ENCODE measurements at places on chromosomes 12 and 14.

GRCh38 chr12:68610370-68611093 is at the start of gene RAP1B:
RAP1B (plus strand) TSS chr12:68610899; CDS start chr12:68648725, 37,826 bp downstream.
- peak; percentile 83 for DNase-seq

- DNase-seq = peak; percentile 50
Observed at GRCh38 chr12:96136161-96136560, 58.0 kb upstream of the ELK3 start.

DNA sequence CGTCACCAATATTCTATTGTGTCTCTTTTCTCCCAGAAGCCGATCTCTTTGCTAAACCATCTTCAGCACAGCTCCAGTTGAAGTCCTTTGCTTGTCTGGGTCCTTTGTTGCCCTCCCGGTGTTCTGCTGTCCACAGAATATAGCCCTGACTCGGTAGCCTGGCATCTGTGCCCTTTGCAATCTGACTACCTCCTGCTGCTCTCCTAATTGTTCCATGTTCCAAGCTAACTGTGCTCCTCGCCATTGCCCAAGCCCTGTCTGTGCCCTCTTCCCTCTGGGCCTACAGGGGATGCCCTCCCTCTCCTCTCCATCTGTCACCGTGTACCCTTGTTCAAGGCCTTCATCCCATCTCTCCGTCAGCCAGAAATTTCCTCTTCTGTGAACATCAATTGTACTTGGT is 306.3 kb downstream of the APAF1 start:
- DNase-seq = no peak

GRCh38 chr14:21712036-21712435 is 38.4 kb upstream of the OR4E1 start:
- DNase-seq = no peak

DNA sequence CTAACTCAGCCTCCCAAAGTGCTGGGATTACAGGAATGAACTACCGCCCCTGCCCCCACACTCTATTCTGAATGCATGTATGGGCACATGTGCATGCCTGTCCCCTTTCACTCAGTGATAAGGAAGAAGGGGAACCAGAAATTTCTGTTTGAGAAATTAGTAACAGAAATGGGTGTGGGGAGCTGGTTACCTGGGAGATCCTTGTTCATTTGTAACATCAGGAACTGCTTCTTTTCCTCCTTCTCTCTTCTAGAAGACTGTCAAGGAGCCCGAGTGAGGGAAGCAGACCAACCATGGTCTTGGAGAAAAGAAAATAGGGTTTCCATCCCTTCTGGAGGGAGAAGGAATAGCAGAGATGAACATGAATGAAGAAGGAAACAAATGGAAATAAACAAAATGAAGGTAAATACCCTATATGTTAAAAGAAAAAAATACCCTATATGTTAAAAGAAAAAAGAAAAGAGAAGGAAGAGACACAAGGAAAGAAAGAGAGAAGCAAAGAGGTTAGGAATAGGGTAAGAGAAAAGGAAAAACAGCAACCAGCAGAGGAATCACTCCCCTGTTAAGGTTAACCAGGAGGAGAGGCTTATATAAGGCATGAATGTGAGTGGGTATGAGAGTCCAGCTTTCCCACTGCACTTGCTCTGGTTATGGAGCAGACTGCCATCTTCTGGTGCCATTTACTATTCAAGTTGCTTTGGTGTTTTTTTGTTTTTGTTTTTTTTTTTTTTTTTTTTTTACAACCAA is 3.3 kb downstream of the PPP1R3E start:
- DNase-seq = peak; percentile 19

GRCh38 chr12:63792338-63792737 is 12.6 kb downstream of the RXYLT1 start:
- DNase-seq = no peak

GRCh38 chr12:43316520-43316919 is 235.5 kb downstream of the ADAMTS20 start:
- no peak for DNase-seq

DNA sequence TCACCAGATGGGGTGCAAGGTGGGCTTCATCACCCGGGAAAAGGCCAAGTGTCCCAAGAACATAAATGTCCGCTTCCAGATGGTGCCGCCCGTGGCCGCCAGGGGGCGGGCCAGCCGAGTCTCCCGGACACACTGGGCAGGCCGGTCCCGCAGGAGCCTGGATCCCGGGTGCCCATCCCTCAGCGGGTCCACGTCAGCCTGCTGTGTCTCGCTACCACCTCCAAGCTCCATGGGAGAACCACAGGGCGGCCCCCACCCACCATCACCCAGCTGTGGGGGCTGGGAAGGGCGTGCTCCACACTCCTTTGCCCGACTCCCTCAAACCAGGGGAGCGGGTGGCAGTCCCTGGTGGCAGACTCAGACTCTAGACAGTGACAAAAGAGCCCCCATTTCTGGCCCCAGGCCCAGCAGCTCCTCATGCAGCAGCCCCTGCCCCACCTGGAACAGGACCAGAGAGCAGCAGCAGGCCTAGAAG is 22.0 kb upstream of the NUDT14 start:
- peak; percentile 87 for DNase-seq

DNA sequence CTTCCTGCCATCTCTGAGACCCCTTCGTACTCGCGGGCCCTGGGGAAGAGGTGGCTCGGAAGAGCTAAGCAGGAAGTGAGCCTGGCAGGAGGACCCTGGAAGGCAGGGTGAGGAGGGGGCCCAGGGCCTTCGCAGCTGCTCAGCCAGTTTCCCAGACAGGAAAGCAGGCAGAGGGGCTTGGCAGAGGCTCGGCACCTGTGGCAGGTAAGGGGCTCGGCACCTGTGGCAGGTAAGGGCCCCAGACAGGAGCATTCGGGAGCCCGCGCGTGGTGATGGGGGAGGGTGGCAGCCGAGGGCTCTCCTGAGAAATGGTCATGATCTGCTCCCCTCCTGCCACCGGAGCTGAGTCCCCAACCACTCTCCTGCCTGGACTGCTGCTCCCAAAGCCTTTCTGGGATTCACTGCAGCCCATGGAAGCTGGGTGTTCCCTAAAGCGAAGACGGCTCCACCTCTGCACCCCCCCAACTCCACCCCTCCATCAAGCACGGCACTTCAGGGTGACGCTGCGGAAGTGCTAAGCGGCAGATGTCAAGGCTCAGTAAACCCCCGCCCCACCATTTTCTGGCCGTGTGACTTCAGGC is 63.2 kb downstream of the PRIMA1 start:
- DNase-seq = no peak

- DNase-seq = no peak
Observed at GRCh38 chr14:69701291-69701690, 65.7 kb upstream of the SRSF5 start.

DNA sequence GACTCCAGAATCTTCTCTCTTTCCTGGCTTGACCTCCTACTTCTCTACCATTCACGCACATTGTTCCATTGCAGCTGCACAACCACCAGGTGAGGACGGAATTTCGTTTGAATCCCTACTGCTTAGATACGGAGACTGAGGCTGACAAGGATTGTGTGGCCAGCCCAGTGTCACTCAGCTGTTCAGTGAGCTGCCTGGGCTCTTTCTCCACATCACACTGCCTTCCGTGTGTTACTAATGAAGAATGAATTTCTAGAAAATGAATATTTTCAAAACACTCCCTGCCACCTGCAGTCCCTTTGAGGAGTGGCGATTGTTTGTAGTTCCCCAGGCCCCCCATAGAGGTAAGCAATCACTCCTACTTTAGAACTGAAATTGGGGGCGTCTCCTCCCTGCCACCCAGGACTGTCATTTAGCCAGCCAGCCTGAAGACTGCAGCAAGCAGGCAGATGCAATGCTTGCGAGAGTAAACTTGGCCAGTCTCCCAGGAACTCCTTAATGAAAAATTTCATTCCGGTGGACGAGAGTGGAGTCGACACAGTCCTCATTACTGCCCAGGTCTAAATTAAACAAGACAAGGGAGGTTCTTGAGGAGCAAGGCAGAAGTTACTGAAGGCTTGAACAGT is 239.7 kb downstream of the SLC41A2 start:
- no peak for DNase-seq

- DNase-seq = no peak
Observed at GRCh38 chr12:89648211-89648930, 60.3 kb downstream of the ATP2B1 start.

DNA sequence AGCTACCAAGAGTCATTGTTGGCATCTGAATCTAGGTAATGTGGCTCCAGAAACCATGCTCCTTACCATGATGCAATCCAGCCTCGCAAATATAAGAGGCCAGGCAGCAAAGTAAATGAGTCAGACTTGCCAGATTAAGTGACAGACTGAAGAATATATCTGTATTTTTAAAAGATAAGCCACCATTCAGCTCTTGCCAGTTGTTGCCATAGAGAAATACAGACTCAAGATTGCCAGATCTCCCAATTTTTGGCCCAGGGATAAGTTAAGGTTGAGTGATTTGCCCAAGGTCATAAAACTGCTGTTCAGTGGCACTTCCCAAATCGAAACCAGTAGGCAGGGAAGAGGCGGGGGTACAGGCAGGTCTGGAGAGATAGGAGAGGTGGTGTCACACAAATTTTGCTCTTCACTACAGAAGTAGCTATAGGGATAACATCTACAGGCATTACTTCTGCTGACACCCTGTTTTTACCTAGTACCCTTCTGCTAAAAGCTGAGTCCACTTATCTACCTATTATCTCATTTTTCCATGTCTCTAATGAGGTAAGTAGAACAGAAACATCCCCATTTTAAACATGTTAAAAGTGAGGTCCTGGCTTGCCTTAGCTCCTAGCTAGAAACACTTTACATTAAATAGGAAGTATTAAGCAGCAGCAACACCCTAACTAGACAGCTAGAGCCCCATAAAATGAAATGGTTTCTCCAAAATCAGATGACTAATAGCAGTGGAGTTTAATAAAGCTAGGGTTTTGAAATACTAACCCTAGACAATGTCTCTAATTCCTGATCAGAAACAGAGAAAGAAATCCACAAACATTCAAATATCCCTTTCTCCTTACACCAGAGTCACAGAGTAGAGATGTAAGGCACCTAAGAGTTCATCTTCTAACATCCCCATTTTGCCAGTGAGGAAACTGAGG is 19.5 kb downstream of the DCAF5 start:
- DNase-seq = peak; percentile 51

GRCh38 chr12:53380794-53381730 is 1.1 kb downstream of the SP1 start:
- DNase-seq = no peak

DNA sequence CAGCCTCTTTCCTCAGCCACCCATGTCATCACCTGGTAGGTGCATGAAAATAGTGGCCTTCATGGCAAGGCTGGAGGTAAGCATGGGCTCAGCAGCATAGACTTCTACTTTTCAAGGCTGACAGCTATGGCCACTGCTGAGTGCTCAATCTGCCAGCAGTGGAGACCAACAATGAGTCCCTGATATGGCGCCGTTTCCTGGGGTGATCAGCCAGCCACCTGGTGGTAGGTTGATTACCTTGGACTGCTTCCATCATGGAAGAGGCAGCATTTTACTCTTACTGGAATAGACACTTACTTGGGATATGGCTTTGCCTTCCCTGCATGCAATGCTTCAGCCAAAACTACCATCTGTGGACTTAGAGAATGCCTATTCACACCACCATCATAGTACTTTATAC is 39.5 kb upstream of the USP44 start:
- no peak for DNase-seq

DNA sequence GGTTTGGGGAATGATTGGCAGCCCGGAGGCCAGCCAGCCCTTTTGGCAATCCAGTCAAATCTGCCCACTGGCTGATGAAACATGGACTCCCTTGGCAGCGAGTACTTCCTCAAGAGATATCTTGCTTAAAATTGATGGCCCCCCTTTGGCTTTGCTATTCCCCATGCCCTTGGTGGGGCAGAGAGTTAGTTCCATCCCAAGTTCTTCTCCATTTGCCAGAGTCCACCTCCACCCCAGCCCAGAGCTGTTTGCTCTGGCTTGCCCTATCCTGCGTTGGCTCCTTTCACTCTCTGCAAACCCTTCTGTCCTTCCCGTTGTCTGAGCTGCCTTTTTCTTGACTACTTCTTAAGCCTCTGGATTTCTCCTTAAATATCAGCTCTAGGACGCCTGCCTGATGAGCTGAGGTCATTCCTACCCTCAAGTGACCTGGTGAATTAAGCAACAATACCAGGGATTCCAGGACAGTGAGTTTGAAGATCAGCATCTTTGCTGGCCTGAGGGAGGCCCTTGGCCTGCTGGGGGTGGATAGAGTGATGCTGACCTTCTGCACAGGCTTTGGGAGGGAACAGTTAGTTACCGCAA is 212.0 kb downstream of the CACNA1C start:
- peak; percentile 90 for DNase-seq

GRCh38 chr12:80170915-80171314 is 71.6 kb downstream of the OTOGL start:
- no peak for DNase-seq

DNA sequence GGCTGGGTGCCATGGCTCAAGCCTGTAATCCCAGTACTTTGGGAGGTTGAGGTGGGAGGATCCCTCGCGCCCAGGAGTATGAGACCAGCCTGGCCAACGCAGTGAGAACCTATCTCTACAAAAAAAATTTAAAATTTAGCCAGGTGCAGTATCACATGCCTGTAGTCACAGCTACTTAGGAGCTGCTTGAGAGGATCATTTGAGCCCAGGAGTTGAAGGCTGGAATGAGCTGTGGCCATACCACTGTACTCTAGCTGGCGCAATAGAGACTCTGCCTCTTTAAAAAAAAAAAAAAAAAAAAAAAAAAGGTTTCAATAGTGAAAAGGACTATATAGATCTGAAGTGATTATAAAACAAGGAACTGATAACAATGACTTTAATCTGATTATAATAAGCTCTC is 13.5 kb downstream of the PSMA3 start:
- DNase-seq = no peak

DNA sequence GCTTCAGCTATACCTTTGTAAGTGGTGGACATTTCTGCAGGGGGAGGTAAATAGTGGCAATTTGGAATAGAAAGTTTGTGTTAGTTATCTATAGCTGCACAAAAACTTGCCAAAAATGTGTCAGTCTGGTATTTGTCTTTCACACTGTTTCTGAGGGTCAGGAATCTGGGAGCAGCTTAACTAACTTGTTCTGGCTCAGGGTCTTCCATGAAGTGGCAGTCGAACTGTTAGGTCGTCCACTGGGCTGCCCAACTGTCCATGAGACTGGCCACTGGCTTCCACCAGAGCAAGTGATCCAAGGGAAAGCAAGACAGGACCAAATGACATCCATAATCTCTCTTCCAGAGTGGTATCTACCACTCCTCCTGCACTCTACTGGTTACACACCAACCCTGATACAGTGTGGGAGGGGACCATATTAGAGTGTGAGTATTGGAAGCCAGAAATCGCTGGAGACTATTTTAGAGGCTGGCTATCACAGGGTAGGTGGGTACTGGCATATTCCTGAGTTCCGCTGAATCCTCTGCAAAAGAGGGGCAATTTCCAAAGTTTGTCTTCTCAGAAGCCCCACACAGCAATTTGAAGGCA is 60.9 kb downstream of the DYRK2 start:
- no peak for DNase-seq

DNA sequence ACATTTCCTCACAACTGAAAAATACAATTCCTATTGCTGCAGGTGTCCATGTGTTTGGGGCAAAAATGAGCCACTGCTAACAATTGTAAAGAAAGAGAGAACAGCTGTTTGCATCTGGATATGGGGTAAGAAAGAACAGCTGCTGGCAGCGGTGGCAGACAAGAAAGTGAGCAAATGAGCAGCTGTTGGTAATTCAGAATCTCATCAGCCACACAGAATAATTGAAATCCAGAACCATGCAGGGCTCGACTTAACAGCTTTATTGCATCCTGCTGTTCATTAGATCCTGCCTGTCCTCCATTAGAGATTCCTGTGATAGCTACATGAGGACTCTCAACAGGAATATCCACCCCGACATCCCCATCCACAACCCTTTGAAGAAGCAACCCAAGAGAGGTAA is 62.5 kb upstream of the TSPAN8 start:
- DNase-seq = no peak

All from HTR-8/SVneo (cell line).